Activated T-cell treated with anti-CD3 and anti-CD28 coated beads, Interleukin-2, amount 50 U/mL, for 72 hours (primary cell): ENCODE measurements at places on chromosomes 13 and 19.

DNA sequence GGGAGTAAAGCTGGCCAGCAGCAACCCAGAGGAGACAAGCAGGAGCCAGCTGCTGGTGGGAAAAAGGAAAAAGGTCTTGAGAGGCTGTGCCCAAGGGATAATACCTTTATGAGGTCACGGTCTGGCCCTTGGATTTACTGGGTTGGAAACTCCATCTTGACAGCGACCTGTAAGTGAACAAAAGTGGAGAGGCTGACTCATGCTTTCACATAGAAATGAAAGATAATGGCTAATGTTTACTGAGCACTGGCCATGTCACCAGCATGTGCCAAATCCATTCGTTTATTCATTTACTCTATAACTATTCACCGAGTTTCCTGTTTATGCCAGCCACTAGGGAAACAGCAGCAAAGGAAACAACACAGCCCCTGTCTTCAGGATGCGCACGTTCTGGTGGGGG, 4.7 kb downstream of the VRK3 start:
- no peaks in the 10 kb centered on the region for H3K27me3 ChIP-seq
- DNase-seq, result no peak
- peaks cover 32% of the 10 kb centered on the region for H3K4me1 ChIP-seq
- H3K27ac ChIP-seq, result peak overlapping the region; percentile 7
- no peak overlapping the region for H3K4me3 ChIP-seq

GRCh38 chr13:28572871-28573270, 77.9 kb upstream of the FLT1 start:
- H3K4me1 ChIP-seq, result peaks cover 17% of the 10 kb centered on the region
- H3K36me3 ChIP-seq, result peaks cover 3% of the 10 kb centered on the region
- no peak for DNase-seq
- peaks cover 22% of the 10 kb centered on the region for H3K27me3 ChIP-seq
- H3K27ac ChIP-seq, result no peak overlapping the region

- no peaks in the 10 kb centered on the region for H3K4me1 ChIP-seq
- no peaks in the 10 kb centered on the region for H3K27me3 ChIP-seq
- no peak overlapping the region for H3K27ac ChIP-seq
- H3K36me3 ChIP-seq, result peaks cover 1% of the 10 kb centered on the region
- DNase-seq, result no peak
Measured at GRCh38 chr19:42660353-42660752, 65.6 kb upstream of the CEACAM8 start.

DNA sequence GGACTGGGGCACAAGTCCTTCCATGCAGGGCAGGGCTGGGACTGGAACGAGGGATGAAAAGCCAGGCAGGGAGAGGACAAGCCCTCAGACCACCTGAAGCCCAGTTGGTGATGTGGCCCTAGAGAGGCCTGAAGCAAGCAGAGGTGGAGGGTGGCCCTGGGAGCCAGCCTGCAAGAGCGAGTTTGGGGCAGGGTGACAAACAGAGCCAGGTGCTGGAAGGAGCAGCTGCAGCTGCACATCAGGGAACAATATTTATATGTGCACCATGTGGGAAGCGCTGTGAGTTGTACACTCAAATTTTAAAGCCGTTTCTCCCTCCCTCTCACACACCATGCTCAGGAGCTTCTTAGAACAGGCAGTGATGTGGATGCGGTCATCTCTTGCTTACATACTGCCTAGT, 67.8 kb downstream of the FGF9 start:
- H3K27me3 ChIP-seq, result peaks cover 17% of the 10 kb centered on the region
- no peak overlapping the region for H3K27ac ChIP-seq
- DNase-seq, result no peak
- no peaks in the 10 kb centered on the region for H3K36me3 ChIP-seq
